ENCODE measurements at places on chromosomes 5 and 9. TPM values are rescaled to one million over a fixed set of nuclear protein-coding genes. Genes with fewer than 3 reads are reported as not detected.

DNA sequence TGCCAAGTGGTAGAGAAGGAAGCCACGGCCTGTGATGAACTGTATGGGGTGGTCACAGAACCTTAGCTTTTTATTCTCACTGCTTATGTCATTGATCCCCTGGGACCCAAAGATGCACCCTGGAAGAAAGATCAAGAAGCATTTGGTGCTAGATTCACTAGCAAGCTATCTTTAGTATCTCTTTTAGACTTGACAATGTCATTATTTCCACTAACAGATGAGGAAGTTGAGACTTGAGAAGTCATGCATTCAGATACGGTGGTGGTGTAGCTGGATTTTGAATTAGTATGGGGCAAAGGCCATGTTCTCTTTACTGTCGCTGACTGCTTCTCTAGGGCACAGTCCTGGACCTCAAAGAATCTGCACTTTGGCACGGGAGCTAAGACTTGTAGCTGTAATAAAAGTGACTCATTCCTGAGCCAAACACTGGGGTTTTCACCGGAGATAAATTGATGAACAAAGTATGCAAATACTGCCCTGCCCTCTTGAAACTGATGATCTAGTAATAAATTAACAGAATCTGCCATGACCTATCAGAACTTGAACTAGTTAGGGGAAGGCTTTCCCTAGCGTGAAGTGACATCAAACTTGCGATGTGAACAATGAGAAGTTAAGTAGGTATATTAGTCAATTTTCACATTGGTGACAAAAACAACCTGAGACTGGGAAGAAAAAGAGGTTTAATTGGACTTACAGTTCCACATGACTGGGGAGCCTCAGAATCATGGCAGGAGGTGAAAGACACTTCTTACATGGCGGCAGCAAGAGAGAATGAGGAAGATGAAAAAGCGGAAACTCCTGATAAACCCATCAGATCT lies 5.4 kb downstream of the GDA start:
- DNase-seq, result no peak

- DNase-seq, result no peak
Observed at GRCh38 chr9:35960039-35960655, 2.2 kb upstream of the OR2S2 start.

- DNase-seq, result no peak
Observed at GRCh38 chr9:28319981-28320380, 746.7 kb upstream of the C9orf72 start.

DNA sequence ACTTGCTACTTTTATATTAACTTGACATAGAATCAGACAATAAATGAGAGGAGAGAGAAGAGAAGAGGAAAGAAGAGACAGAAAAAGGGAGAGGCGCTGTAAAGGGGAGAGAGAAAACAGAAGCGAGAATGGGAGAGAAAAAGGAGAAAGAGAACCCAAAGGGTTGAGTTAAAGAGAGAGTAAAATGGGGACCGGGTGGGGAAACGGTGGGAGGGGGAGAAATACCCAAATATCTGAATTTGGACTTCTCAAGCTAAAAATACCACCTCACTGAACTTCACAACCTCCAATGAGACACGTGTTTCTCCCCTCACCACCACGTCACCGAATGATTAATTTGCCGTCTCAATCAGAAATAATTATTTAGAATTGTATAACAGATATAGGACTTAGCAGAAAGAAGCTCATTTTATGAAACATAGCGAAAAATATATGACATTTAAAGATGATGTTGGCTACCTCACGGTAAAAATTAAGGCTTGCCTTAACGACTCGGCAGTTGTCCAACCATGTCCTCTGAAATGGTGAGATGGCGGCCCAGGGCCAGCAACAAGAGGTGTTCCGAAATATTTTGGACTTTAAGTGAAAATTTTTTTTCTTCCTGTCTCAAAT lies 204.1 kb downstream of the MEF2C start:
- no peak for DNase-seq

DNA sequence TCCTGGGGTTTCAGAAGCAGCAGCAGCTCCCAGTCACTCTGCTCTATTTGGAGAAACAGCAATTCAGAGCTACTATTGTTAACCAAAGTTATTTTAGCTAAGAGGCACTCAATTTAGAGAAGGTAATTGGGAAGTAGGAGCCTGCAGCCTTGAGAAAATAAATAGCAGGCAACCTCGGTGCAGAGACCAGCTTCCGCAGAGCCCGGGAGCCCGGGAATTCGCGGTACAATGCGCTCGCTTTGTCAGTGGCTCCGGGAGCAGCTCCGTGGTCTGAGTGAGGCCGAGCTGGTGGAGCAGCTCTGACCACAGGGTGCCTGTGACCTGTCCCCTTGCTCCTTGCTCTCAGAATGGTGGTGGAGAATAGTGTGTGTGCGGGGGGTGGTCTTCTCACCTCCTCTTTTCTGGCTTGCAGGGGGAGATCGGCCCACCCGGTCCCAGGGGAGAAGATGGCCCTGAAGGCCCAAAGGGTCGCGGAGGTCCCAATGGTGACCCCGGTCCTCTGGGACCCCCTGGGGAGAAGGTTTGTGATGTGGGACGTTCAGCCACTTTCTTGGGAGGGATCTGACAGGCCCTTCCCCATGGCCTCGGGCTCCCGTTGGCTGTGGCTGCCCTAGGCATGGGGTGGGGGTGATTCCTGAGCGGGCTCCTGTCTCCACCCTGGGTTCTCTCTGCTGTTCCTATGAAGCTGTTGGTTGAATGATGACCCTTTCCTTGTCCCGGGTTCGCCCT lies 95.9 kb upstream of the FCN2 start:
- no peak for DNase-seq

DNA sequence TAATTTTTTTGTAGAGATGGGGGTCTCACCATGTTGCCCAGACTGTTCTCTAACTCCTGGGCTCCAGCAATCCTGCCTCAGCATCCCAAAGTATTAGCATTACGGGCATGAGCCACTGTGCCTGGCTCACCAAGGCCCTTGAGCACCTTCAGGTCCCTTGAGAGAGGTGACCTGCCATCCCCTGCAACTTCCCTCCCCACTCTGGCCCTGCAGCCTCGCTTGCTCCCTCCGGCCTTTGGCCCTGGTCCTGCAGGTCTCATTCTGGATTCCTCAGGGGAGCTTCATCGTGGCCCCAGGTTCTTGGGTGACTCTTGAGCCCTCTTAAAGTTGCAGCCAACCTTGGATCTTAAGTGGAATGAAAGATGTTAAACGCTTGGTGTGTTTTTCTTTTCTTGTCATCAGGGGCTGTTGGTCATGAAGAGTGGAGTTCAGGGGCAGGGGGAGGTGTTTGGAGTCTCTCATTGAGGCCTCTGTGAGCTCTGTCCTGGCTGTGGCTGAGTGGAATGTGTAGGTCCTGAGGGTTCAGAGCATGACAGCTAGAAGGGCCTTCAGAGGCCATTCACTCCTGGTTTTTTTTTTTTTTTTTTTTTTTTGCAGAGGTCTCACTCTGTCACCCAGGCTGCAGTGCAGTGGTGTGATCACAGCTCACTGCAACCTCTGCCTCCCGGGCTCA lies 33.0 kb downstream of the PPARGC1B start:
- DNase-seq, result no peak

DNA sequence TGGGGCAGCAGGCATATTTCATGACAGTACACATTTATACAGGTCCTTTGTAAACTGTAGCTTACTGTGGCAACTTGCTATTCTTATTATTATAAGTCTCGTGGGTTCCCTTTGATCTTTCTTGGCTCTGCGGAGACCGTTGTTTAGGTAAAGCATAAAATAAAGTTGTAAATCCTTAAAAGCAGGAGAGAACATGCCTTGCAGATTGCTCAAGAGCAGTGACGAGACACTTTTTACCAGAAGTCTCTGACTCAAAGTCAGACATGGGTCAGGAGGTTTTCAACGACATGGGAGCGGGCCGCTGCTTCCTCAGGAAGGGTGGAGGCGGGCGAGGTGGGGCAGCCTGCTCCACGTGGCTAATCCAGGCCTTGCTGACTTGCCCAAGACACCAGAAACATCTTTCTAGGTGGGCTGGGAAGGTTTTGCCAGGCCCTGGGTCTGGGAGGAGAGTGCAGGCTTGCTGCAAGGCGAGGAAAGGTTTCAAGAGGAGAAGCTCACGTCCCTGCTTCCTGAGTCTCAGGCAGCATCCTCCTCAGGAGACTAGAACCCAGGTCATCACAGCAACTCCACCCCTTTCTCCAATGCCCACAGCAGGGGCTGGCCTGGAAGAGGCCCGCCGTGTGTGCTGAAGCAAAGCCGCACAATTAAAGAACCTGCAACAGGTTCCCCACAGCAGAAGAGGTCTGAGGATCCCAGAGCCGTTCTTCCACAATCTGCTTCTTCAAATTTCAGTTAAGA lies 6.5 kb downstream of the TBC1D2 start:
- no peak for DNase-seq

The TSPAN17 gene
- polyA plus RNA-seq, result 36.3 TPM

The PCDHGA7 gene
- polyA plus RNA-seq, result 2.1 TPM

The SAPCD2 gene
- 8.9 TPM for polyA plus RNA-seq
